ENCODE measurements at places on chromosomes 6 and 20. TPM values are rescaled to one million over a fixed set of nuclear protein-coding genes. Genes with fewer than 3 reads are reported as not detected.

POU5F1 gene
- total RNA-seq: not detected

MCCD1 gene
- total RNA-seq: not detected

GSTA1 gene
- not detected for total RNA-seq

SLC17A9 gene
- 6.3 TPM for total RNA-seq

BPIFB2 gene
- total RNA-seq: not detected

MICA gene
- total RNA-seq: 39.0 TPM

SLC22A2 gene
- not detected for total RNA-seq

MLIP gene
- 0.54 TPM for total RNA-seq

FANCE gene
- total RNA-seq: 2.6 TPM

OOEP gene
- not detected for total RNA-seq

DUSP15 gene
- not detected for total RNA-seq

GSTA4 gene
- total RNA-seq: 39.0 TPM

ULBP1 gene
- 2.0 TPM for total RNA-seq

KCNB1 gene
- total RNA-seq: 0.18 TPM

SNAI1 gene
- total RNA-seq: 19.7 TPM

FAM217A gene
- total RNA-seq: not detected

FOXC1 gene
- 7.0 TPM for total RNA-seq

TLDC2 gene
- not detected for total RNA-seq

SMLR1 gene
- total RNA-seq: not detected

SCUBE3 gene
- 2.0 TPM for total RNA-seq

MAD2L1BP gene
- 37.6 TPM for total RNA-seq

RNF114 gene
- 97.1 TPM for total RNA-seq

ZC3H12D gene
- 1.6 TPM for total RNA-seq

XKR7 gene
- total RNA-seq: not detected

HIVEP2 gene
- total RNA-seq: 13.9 TPM

CST9L gene
- not detected for total RNA-seq

PACRG gene
- 0.16 TPM for total RNA-seq

RIPOR3 gene
- 4.2 TPM for total RNA-seq

RBM12 gene
- total RNA-seq: 31.1 TPM

ADGRG6 gene
- 1.4 TPM for total RNA-seq

FAM184A gene
- total RNA-seq: not detected

All from cardiac atrium fibroblast (primary cell).